Stimulated activated CD4-positive, alpha-beta T cell treated with anti-CD3 and anti-CD28 coated beads, Interleukin-2, amount 100 ng/mL, for 24 hours (primary cell): ENCODE measurements at places on chromosomes 4 and X.

DNA sequence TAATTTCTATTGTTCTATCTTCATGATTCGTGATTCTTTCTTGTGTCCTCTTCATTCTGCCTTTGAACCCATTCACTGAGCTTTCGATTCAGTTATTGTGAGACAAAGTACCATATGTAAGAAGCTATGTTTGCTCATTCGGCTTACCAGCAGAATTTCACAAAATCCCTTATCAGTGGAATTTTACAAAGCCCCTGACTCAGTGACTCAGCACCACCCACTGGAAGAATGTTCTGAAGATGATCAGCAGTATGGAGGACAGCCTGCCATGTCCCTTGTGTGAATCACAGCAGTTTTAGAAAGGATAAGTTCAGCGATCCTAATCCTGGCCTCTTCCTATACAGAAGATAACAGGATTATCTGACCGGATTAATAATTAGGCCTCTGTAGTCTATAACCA lies 5.8 kb upstream of the UXT start:
- no peak for DNase-seq

GRCh38 chr4:80694171-80694570 lies 336.3 kb upstream of the BMP3 start:
- no peak for DNase-seq

- DNase-seq, result no peak
Observed at GRCh38 chr4:128525387-128525786, 237.8 kb upstream of the PGRMC2 start.

DNA sequence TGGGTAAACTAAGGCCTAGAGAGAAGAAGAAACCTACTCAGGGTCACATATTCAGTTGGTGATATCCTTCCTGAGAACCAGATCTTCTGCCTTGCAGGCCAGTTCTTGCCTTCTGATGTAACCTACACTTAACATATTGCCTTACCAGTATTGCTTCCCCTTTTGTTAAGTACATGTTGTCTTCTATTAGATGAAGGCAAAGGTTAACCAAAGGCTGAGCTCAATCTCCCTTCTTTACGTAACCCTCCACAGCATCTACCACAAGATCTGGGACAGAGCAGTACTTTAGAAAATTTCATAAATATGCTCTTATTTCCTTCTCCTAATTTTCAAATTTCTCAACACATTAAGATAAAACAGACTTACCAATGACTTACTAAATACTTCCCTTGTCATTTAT lies 474.4 kb downstream of the SH2D1A start:
- no peak for DNase-seq

GRCh38 chr4:33060674-33061542 lies 2340.7 kb downstream of the PCDH7 start:
- peak; percentile 1 for DNase-seq

GRCh38 chrX:3699821-3700381 lies 13.5 kb downstream of the PRKX start:
- no peak for DNase-seq

- no peak for DNase-seq
Observed at GRCh38 chr4:16590797-16591196, 307.6 kb downstream of the LDB2 start.

- no peak for DNase-seq
Observed at GRCh38 chr4:147760176-147760575, 28.3 kb downstream of the ARHGAP10 start.

DNA sequence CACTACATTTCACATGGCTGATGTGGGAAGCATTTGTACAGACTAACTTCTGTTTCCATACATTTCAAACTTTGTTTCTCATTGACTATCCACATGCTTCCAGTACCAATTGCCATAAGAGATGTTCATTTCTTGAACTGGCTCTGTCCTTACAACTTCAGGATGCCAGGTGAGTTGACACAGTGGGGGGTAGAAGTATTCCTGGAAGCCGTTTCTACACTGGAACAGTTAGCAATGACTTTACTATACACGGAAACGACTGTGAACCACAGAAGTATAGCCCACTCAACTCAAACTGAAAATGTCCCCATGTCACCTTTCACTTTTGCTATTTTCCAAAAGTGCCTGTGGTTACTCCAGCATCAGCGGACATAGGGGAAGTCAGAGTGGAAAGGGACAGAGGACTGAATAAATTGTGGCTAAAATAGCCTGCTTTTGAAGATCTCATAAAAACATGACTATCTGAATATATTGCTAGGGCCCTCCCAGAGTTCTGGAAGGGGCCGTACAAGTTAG lies 38.0 kb upstream of the DSPP start:
- no peak for DNase-seq

DNA sequence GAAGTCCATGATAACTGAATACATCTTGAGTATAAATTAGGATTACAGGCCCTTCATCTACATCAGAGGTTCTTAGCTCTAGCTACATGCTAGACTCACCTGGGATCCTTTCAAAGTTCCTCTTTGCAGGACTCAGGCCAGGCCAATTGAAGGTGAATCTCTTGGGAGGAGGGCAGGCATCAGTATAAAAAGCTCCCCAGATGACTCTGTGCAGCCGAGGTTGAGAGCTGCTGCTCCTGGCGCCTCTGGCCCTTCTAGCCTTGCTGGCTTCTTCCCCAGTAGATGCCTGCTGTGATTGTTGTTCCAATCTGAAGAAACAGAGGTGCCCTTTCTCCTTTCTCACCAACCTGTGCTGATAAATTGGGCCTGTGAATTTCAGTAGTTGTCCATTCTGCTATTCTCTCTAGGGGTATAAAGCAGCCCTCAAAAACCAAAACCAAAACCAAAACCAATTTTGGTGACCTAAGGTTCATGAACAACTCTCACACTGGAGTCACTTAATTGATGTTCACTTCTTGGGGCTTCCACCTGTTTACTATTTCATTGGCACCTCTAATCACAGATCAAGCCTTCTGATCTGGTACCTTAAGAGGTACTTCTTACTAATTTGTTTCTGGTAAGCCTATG lies 78.7 kb downstream of the SUPT20HL2 start:
- DNase-seq, result no peak

GRCh38 chr4:77358315-77358928 lies 201.4 kb downstream of the CCNG2 start:
- DNase-seq, result no peak

- DNase-seq, result no peak
Observed at GRCh38 chr4:188296331-188296730, 157.1 kb downstream of the TRIML1 start.
